Esophagus squamous epithelium (tissue), 5 donors: ENCODE measurements at places on chromosomes 7 and 10. TPM values are rescaled to one million over a fixed set of nuclear protein-coding genes. Genes with fewer than 3 reads are reported as not detected.

DNA sequence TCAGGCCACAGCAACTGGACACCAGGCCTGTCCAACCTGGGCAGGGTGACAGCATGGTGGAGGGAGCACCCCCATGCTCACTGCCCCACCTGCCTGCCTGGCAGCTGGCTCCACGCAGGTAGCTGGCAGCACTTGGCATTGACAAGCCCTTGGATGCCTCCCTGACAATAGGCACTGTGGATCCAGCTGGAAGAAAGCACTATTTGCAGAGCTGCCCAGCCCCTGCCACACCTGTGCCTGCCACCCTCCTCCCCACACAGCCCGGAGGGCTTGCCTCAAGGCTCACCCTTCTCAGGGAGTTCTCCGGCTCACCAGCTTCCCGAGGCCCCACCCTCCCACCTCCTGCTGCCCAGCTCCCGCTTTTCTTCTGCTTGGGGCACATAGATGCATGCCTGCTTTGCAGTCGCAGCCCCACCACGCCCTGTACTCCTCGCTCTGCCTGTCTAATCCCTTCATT is 160.1 kb downstream of the NEURL1 start:
- DNase-seq: no peak

GRCh38 chr10:61835069-61835945 is 66.2 kb upstream of the ARID5B start:
- DNase-seq: no peak

GRCh38 chr10:130282492-130283218 is 146.5 kb downstream of the GLRX3 start:
- DNase-seq: no peak

DNA sequence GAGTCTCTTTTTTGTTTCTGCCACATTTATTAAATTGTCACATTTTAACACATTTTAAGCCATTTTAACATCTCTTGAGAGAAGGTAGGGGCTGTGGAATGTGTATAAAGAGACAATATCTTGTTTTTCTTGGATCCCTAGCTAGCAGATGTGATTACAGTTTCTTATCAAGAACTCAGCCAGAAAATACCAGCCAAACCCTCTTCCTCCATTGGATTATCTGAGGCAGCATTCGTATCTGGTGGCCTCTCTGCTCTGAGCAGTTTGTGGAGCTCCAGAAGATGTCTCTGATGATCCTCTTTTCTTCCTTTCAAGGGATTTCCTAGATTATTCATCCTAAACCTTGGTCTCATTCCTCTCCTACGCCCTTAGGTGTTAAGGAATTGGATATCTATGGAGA is 35.3 kb upstream of the PFKFB3 start:
- DNase-seq: no peak

CHN2 gene
- total RNA-seq: 0.75 TPM

DNA sequence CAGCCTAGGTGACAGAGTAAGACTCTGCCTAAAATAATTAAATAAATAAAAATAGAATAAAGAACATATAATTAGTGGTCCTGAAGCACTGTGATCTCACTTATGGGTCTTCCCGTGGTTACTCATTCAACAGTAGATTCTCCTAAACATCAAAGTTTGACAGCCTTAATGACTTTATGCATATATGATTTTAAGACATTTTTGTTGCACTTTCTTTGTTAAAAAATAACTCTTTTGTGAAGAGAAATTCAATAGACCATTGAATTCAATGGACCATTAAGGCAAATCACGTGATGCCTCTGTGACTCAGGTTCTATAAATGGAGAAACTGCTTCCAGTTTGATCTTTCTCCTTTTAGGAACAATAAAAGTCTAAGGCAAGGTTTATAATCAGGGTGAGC is 59.6 kb downstream of the ATOH7 start:
- no peak for DNase-seq

DNA sequence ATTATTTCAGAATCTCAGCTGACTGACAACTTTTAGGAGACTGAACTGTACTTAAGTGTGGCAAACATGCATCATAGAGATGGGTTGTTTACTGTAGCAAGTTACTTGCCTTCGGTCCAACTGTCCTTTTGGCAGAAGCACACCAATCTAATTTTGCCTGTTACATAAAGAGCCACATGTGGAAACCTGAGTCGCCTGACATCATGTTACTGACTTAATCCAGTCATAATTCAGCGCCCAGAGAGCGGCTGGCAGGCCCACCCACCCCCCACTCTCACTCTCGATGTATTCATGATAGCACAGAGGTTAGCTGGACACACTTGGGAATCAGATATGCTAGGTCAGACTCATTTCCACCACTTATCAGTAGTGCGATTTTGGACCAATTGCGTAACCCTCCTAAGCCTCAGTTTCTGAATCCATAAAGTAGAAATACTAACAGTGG is 57.3 kb upstream of the CAPZA2 start:
- no peak for DNase-seq

GRCh38 chr7:80895056-80895455 is 23.8 kb downstream of the SEMA3C start:
- no peak for DNase-seq

NOBOX gene
- total RNA-seq: not detected

ADCY1 gene
- 0.40 TPM for total RNA-seq

ATRNL1 gene
- total RNA-seq: 4.1 TPM

PTF1A gene
- not detected for total RNA-seq

DNA sequence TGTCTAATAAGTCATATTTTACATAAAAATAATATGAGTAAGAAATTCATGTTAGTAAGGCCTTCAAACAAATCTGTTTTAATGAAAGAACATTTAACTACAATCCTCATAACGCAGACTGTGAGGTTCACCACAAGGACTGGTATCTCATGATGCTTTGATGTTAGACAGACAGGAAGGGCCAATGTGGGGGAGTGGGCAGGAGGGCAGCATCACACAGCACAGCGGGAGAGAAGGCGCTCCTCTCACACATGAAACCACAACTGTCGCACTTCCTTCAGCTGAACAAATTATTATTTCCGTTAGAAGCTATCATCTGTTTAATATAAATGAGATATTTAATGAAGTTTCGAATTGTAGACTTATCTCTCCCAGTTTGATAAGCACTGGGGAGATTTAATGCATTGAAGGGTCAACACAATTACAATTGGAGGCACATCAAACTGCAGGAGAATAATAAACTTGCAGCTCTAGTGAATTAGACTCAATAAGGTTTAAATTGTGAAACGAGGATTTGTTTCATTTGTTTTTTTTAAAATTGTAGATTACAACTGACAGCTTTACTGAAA is 466.1 kb downstream of the PARD3 start:
- no peak for DNase-seq

GRCh38 chr10:13908475-13908874 is 321.7 kb downstream of the PRPF18 start:
- DNase-seq: no peak

DNA sequence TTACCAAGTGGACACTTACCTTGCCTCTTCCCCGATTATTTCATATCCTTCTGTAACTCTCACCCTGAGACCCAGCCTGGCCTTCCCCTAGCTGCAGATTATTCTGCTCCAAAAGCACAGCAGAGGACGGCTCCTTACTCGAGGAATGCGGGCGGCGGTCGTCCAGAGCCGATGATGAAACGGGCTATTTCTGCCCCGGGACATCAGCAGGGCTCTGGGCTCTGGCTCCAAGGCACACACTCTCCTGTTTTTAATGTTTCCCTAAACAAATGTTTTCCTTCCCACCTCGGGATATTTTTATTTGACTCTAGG is 343 bp upstream of the C10orf71 start:
- DNase-seq: no peak

TMEM140 gene
- 1.3 TPM for total RNA-seq

GRCh38 chr10:27744802-27745731 is 552 bp downstream of the MKX start:
- DNase-seq: no peak

DNA sequence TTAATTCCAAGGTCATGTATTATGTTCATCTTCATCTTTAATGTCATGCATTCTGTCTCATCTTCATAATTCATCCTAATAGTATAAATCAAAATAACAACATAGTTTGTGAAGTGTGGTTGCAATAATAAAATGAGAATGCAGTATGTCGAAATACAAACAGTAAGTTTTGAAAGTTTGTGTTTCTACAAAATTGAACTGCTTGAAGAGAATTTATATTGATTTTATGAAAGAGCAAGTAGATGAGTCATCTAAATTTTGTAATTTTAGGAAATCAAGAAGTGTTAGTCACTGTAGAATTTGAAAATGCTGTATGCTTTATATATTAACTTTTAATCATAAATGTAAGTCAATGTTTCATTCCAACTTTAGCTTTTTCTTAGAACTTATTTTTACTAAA is 190.5 kb upstream of the PPP1R3A start:
- no peak for DNase-seq

GRCh38 chr10:101772895-101773761 is 2.8 kb downstream of the FGF8 start:
- no peak for DNase-seq

JCAD gene
- total RNA-seq: 8.1 TPM

TFPI2 gene
- total RNA-seq: not detected

ARMC3 gene
- total RNA-seq: not detected

- DNase-seq: no peak
Observed at GRCh38 chr7:82339958-82340357, 103.6 kb downstream of the CACNA2D1 start.

GRCh38 chr7:151137076-151137675 is 30.3 kb downstream of the GBX1 start:
- no peak for DNase-seq

GBX1 gene
- total RNA-seq: not detected

GRCh38 chr10:110923856-110924493 is 4.6 kb downstream of the SHOC2 start:
- DNase-seq: no peak

SPDYE3 gene
- not detected for total RNA-seq

DNA sequence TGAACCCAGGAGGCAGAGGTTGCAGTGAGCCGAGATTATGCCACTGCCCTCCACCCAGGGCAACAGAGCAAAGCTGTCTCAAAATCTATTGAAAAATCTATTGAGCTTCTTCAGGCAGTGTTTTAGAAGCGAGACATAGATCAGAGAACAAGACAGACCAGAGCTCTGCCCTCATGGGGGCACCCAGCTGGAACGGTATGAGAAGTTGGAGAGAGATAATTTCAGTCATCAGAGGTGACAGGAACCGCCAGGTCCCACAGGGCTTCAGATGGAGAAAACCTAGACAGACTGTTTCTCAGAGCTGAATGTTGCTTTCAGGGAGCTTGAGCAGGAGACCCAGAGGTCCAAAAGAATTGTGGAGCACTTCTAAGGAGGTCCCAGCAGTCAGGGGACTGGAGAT is 14.2 kb upstream of the GTF2IRD1 start:
- DNase-seq: no peak

MYPN gene
- not detected for total RNA-seq

DNA sequence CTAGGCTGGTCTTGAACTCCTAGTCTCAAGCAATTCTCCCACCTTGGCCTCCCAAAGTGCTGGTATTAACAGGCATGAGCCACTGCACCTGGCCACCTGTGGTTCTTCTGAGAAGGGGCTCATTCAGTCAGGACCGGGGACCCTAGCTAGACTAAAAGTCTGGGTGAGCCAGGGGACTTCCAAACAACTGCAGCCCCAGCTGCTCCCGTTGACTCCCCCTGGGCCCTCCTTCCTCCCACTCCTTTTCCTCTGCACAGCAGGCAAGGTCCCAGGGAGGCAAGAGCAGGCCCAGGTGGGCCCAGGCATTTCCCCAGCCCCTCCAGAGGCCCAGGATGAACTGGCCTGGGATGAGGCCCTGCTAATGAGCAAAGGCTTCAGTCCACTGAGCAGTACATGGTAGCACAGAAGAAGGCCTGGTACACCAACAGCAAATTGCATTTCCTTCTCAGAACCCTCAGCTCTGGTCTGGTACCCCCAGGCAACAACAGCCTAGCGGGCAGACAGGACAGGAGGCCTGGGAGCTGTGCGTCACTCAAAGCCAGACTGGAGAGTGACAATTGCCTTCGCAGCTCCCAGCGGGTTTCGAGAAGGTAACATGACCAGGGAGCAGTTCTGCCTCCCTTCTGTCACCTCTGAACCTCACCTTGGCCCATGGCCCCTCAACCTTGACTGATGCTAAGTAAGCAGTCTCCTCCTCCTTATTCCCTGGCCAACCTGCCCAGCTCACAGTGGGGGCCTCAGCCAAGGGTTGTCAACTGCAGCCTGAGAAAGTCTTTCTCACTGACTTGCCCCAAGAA is 30.7 kb upstream of the HSPA12A start:
- no peak for DNase-seq

PNLIPRP2 gene
- not detected for total RNA-seq

DNA sequence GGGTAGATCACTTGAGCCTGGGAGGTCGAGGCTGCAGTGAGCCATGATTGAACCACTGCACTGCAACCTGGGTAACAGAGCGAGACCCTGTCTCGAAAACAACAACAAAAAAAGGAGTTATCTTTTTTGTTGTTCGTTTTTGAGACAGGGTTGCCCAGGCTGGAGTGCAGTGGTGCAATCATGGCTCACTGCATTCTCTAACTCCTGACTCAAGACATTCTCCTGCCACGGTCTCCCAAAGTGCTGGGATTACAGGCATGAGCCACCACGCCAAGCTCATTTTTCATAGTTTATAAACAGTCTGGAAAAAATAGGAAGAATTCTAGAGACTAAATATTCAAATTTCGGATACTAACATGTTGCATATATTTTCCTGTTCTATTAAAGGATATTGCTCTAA is 29.4 kb downstream of the SFXN4 start:
- no peak for DNase-seq

DNA sequence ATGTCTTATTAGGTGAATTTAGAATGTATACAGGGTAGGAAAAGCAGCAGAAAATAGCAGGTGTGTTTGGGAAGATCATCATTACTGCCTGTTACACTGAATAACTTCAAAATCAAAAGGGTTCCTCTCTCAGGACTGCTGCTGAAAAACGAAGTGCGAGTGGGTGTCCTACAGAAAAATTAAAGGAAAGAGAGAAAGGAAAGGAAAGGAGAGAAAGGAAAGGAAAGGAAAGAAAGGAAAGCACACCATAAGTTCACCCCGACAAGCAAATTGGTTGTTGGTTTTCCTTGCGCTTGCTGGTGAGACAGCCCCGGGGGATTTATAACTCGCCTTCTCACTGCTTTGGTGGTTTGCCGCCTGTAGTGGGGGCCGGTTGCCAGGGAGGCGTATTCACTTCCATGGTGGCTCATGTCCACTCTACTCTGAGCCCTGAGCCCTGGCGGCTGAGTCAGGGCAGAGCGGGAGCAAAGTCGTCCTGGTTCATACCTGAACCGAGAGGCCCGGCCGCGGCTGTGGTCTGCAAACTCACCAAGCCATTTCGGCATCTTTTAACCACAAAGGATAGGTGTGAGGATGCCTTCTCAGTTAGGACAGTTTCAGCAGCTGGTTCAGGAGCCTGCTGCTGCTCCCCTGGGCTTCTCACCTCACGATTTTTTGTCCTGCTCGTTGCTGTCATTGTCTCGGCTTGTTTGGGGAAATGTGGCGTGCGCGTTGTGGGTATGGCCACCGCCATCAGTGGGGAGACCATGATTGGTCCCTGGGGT is 26.1 kb downstream of the INPP5A start:
- DNase-seq: no peak
